ENCODE measurements at places on chromosomes 7 and 10.

GRCh38 chr10:119768455-119769094 is 42.7 kb downstream of the INPP5F start:
- DNase-seq: no peak

GRCh38 chr10:98367604-98368451 is 47.2 kb downstream of the PYROXD2 start:
- DNase-seq: no peak

DNA sequence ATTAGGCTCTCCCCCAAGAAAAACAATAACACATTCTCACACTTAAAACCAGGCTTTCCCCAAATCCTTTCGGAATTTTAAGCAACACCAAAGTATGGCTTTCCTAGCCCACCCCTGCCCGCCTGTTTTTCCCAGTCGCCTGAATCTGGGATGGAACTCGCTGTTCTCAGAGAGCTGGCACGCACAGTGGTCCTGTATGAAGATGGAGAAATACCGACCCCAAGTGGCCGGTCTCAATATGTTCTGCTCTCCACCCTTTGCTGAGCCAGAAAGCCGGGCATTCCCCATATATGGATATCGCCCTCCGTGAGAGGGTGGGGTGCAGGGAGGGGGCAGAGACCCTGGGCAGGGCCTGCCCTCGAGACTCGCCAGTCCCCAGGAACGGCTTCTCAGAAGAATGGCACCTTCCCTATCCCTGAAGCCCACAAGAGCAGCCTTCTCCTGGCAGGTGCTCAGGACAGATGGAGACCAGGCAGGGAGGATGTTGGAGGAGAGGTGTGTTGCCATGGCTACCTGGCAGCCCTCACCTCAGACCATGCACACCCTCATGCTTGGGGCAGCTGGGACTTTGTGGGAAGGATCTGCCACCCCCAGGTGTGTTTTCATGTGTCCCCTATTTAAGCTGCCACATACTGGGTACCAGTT is 3.4 kb downstream of the TACR2 start:
- DNase-seq: peak; percentile 70

GRCh38 chr7:30965372-30965771 is 1.6 kb downstream of the GHRHR start:
- DNase-seq: no peak

GRCh38 chr7:88669913-88670312 is 89.6 kb upstream of the ZNF804B start:
- no peak for DNase-seq

- peak; percentile 50 for DNase-seq
These were observed 191.5 kb downstream of the MGMT start for GRCh38 chr10:129658376-129659072.

Data from 8988T (cell line).